GM03348 (cell line): ENCODE measurements at places on chromosomes 4 and X.

DNA sequence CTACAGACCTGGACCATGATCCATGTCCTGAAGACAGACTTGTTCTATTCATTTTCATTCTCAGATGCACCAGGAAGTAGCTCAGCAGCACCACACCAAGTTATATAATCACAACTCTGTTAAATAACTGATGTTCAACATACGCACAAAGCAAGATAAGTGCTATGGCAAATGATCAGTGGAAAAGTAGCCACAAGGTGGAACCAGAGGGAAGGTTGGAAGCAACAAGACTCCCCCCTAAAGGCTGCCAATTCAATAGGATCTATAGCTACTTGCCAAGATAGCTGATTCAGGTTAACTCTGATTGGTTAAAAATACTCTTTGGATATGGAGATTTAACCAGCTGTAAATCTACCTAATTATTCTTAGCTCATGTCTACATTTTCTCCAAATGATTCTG, 23.7 kb upstream of the FAM47B start:
- peak; percentile 29 for DNase-seq

DNA sequence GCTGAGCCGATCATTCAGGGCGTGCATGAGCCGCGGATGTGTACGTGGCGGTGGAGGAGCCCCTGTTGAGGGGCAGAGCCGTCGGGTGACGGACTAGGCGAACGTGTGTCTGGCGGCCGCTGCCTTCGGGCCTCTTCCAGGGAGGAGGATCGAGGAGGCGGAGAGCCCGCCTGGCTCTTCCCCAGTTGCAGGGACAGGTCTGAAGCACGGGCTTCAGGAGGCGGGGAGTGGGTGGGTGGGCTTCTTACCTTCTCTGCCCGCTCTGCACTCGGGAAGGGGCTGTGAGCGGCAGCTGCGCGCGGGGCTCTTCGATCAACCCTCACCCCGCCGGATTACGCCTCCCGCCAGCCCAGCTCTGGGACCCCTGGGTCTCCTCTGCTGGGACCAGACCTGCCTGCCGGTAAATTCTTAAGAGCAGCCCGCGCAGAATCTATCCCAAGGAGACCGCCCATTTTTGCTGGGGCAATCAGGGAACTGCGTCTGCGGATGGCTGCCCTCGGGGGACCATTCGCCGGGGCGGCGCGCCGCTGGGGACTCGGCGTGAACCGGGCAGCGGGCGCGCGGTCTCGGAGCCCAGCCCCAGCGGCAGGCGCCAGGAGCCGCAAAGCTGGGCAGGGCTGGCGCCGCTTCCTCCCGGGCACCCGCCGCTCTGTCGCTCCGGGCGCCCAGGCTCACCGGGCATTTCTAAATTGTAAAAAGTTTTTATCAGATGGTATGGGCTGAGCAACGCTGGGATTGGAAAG, 4.9 kb downstream of the PLAC8 start:
- DNase-seq, result peak; percentile 76

- no peak for DNase-seq
Observed at GRCh38 chrX:109966246-109966645, 36.7 kb upstream of the TMEM164 start.

GRCh38 chr4:124943145-124943889, 230.8 kb upstream of the ANKRD50 start:
- no peak for DNase-seq

GRCh38 chr4:125303058-125303457, 11.7 kb upstream of the FAT4 start:
- peak; percentile 11 for DNase-seq

- no peak for DNase-seq
Observed at GRCh38 chrX:150337536-150337935, 25.6 kb upstream of the MAMLD1 start.

DNA sequence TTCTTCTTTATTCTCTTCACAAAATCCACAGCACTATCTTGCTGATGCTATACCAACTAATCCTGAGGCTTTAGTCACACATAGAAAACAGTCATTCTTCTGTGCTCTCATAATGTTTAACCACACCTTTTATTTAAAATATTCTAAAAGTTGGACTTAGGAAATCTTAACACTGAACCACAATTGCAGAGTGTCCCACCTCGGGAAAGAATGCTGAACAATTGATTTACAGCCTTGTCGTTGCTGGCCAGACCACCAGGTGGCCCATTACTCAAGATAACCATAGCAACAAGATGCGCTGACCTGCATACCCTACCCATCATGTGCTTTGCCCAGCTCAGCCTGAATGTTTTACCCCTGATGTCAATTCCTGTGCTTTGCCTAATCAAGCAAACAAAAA, 100.8 kb downstream of the ARSJ start:
- DNase-seq, result no peak

DNA sequence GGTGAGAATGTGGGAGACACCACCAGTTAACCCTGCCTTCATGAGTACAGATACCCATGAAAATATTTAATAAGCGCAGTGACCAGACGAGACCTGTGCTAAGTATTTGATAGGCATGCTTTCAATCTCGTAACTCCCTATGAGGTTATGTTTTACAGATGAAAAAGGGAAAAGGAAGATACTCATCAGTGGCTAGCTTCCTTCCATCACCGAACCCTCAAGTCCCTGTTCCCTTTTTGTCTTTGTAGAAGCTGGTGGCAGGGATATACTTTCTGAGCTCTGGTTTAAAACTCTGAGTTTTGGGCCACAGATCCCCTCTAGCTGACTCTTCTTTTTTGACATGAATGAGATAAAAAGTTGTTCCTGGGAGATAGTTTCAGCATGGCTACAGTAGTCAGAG, 26.3 kb downstream of the AFF1 start:
- no peak for DNase-seq

GRCh38 chr4:14132301-14132700, 504.8 kb upstream of the BOD1L1 start:
- DNase-seq, result no peak

DNA sequence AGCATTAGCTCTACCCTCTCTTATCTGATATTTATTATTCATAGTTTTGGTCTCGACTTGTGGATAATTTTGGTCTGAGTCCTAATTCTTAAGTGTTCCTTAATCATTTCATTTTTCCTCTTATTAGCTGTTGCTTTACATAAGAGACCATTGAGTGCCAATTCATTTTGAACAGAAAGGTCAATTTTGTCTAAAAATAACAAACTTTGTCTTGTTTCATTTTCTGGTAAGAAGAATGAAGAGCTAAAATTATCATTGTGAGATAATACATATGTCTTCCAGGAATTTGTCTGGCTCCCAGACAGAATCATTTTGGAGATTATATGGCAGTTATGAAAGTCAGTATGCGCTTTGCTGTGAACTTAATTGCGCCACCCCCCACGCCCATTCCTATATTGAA, 1471.8 kb downstream of the PCDH7 start:
- DNase-seq, result no peak

GRCh38 chrX:40646489-40647306, 663 bp downstream of the CXorf38 start:
- peak; percentile 37 for DNase-seq

DNA sequence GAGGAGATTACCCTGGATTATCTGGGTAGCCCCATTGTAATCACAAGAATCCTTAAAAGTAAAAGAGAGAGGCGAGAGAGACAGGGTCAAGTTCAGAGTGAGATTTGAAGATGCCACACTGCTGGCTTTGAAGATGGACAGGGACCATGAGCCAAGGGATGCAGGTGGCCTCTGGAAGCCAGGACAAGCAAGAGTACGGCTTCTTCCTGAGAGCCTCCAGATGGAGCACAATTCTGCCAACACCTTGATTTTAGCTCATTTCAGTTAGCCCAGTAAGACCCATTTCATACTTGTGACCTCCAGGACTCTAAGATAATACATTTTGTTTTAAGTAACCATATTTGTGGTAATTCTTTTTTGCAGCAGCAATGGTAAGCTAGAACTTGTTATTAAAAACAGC, 120.3 kb downstream of the GPM6A start:
- DNase-seq, result no peak

- DNase-seq, result no peak
Observed at GRCh38 chrX:40179283-40179682, 81.5 kb upstream of the BCOR start.

DNA sequence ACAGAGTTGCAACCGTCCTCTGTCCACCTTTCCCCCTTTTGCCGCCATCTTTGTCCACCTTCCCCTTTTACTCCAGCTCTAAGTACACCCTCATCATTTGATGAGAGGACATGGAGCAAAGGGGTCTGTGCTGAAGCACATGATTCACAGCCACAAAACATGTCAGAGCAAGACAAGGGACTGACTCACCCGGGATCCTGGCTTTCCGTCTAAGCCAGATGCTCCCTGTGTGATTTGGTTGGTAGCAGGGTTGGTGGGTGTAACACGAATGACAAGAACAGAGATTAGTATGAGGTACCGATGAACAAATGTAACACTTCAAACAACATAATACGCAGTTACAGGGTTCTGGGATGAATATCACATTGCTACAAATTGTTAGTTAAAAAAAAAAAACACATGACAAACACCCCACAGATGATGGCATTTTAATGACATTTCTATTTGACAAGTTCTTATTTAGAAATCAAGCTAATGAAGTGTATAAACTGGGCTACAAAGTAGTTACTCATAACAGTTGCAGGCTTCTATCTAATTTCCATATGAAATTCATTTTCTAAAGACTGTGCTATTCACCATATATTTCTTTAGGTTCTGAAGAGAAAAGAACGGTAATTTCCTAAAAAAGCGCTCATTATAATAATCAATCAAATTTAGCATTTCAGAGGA, 71.4 kb upstream of the ETNPPL start:
- DNase-seq, result peak; percentile 50

DNA sequence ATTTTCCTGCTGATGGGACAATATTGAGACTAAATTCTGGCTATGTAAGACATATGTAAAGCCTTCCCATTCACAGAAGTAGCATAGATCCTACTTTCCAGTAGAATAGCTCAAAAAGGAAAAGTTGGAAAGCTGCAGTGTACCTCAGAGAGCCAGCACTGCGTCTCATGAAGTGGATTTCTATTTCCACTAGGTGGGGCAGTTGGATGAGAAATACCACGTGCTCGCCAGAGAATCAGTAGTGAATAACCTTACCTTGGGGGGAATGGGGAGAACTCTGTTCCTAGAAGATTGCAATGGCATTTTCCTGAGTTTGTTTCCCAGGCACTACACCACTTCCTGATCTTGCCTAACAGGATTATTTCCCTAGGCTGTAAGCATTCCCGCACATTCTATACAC, 907.1 kb downstream of the FSTL5 start:
- no peak for DNase-seq

DNA sequence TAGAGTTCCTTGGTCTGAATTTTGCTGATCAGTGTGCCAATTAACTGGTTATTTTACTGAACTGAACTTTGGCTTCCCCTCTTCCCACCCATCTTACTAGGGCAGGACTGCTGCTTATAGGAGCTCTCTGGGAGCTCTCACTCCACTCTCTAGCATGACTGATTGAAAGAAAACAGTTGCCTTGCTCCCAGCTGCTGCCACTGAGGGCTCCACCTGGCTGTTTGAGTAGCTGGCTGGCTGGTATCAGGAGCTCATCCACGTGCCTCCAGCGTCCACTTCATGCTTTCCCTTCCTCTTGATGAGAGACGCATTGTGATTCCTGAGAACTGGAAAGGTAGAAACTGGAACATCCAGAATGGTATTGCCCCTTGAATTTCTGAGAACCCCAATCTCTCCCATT, 73.0 kb upstream of the KLHL13 start:
- DNase-seq, result no peak

GRCh38 chr4:11618666-11619282, 190.1 kb upstream of the HS3ST1 start:
- DNase-seq, result no peak

- DNase-seq, result no peak
Observed at GRCh38 chr4:98515470-98515809, 143.0 kb downstream of the TSPAN5 start.

- DNase-seq, result peak; percentile 80
Observed at GRCh38 chr4:56937262-56937661, 29.6 kb downstream of the REST start.

GRCh38 chrX:47683184-47683828, 24.3 kb upstream of the UXT start:
- DNase-seq, result no peak

- peak; percentile 64 for DNase-seq
Observed at GRCh38 chr4:112082954-112083586, 62.2 kb upstream of the FAM241A start.

DNA sequence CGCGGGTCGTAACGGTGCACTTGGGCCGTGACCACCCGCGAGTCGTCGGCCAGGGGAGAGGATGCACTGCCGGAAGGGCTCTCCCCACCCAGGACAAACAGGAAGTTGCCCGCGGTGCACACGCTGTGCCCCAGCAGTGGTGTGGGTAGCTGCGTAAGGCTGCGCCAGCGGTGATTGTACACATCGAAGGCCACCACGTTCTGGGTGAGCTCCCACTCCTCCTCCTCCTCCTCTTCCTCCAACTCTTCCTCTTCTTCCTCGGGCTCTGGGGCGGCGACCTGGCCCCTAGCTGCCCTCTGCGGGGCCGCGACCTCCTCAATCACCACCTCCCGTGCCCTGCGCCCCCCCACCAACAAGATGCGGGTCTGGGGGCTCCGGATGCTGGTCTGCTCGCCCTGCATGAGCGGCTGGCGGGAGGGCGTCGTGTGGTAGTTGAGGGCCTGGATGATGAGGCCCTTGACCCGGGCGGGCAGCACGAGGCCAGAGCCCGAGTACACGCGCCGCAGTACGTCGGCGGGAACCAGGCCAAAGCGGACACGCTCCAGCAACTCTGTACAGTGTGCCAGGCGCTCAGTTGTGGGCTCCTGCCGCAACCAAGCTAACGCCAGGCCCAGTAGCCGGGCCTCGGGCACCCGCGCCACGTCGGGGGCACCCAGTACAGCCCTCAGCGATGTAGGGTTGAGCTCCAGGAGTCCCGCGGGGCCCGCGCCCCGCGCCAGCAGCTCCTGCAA, 1.4 kb downstream of the KLHL34 start:
- no peak for DNase-seq

DNA sequence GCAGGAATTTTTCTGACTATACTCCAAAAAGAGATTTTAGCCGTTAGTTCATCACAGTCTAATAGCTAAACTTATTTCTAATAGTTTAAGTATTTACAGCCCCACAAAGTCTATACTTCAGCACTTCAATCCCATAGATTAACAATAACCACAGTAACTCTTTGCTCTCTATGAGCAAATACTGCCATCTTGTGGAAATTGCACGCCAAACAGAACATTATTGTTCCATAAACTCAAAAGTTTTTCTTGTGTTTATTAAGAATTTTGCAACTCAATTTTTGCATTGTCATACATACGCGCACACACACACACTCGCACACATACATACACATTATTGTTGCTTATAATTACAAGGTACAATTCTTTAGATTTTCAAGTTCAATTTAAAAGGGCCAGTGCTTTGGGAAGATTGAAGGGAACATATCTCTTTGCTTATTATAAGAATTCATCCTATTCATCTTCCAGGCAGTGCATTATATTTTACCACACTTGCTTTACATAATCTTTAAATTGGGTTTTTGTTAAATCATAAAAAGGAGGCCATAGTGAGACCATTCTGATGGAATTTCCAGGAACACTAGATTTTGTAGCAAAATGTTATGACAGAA, 63.8 kb upstream of the ATOH1 start:
- peak; percentile 61 for DNase-seq
